CD4-positive, alpha-beta T cell treated with Interleukin-2 at 100 ng/mL for 4 hours (primary cell): ENCODE measurements at places on chromosomes 7 and 10.

- no peak for DNase-seq
Observed at GRCh38 chr10:21191512-21191911, 294.4 kb upstream of the NEBL start.

DNA sequence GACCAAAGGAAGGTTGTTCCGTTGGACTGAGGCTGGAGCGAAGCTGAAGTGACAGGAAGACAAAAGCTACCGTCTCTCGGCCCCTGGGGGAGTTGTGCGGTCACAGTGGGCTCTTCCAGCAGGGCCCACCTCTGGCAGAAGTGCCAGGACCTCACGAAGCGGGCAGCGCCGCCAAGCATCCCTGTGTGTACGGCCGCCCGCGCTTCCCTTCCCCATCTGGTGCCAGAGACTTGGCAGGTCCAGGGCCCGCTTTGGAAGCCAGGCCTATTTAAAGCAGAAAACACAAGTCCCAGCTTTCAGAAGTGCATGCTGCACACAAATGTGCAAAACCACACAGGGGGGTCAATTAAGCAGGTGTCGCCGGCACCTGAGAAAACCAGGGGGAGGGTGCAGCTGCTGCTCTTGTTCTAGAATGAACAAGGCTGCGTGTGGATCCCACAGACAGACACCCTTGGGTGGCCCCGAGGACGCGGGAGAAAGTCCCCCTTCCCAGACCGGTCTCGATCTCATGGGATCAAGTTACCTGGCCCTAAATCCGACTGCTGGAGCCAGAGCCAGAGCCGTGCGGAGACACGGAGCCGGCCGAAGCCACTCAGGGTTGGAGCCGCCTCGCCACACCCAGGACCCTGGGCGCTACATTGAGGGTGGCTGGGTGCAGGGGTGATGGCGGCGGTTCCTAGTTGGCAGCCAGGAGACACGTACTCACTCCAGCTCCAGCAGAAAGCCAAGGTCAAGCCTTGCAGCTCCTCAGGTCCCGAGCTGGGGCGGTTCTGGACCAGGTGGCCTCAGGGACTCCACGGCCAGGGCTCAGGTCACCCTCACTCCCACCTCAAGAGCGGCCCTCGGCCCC lies 51.8 kb upstream of the PPP2R2D start:
- DNase-seq = no peak

DNA sequence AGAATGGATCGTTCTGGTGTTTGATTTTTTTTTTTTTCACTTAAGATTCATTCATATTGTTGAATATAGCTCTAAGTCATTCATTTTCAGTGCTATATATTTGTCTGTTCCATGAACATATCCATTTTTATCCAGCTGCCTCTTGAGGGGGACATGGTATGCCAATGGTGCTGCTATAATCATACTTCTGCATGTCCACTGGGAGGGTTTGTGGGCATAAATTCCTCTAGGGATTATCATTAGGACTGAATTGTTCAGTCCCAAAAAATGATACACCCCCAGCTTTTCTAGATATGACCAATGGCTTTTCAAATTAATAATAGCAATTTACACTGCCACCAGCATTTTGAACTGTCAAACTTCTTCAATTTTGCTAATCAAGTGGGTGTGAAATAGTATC lies 41.1 kb downstream of the CAV1 start:
- DNase-seq = no peak

DNA sequence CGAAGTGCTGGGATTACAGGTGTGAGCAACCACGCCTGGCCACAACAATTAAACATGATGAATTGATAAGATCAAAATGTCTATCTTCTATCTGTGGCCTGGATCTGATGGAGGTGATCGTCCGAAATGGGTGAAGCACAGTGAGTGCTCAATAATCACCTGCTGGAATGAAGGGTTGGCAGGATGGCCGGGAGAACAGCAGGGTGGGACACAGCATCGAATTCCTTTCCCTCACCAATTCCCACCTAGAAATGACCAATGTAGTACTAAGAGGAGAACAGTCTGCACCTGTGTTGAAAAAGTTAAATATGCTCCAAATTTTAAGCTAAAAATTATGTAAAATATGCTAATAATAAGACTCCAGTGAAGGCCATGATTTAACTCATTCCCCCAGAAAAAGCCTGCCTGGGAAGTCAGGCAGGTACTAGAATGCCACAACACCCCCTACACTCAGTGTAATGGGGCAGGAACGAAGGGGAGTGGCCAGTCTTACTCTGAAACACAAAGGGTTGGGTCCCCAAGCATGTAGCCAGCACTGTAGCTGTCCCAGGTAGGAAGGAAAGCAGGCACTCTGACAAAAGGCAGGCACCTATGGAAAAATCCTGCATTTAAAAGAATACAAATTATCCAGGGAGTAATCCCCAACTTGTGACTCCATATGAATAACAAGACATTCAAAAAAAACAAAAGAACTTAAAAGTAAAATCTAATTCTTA lies 110.3 kb downstream of the VPS41 start:
- no peak for DNase-seq

GRCh38 chr10:93815304-93816096 lies 57.8 kb downstream of the LGI1 start:
- DNase-seq = no peak

GRCh38 chr10:126611303-126611702 lies 59.2 kb downstream of the C10orf90 start:
- no peak for DNase-seq
